ENCODE measurements at places on chromosomes 5 and 9.
A peak's percentile ranks its signal among the peaks of the same experiment; 100 is the strongest.

- no peak for DNase-seq
Observed at GRCh38 chr9:112575107-112575506, 88.5 kb downstream of the KIAA1958 start.

DNA sequence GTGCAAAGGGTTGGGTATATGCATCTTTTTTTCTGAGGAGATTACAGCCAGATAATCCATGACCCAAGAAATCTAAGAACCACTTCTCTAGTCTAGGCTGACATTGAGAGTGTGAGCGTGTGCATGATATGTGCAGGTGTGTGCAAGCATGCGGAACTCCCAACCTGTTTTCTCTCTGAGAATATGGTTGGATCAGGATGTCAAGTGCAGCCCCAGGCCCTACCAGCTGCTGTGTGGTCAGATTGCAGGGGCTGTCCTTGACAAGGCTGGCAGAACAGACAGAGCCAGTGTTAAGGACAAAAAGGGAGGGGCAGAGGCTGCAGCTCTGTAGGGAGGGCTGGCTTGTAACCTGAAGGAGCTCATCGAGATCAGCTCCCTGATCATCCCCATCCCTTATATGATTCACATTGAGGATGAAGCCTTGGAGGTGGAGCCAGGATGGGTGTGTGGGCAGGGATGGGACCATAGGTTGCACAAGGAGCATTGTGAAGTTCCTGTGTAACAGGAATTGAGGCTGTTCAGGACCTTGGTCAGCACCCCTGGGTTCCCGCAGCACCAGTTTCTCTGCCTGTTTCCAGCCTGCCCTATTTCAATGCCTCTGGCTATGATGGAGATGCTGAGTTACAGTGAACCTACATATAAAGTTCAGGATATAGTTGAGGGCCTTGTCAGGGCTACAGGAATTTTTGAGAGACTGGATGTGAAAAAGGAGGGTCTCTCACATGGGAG is 52.6 kb upstream of the ARAP3 start:
- peak; percentile 50 for DNase-seq

DNA sequence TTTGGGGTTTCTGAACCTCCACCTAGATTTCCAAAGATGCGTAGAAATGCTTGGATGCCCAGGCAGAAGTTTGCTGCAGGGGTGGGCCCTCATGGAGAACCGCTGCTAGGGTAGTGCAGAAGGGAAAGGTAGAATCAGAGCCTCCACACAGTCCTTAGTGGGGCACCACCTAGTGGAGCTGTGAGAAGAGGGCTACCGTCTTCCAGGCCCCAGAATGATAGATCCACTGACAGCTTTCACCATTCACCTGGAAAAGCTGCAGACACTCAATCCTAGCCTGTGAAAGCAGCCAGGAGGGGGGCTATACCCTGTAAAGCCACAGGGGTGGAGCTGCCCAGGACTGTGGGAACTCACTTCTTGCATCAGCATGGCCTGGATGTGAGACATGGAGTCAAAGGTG is 13.3 kb upstream of the HSDL2 start:
- DNase-seq: no peak

DNA sequence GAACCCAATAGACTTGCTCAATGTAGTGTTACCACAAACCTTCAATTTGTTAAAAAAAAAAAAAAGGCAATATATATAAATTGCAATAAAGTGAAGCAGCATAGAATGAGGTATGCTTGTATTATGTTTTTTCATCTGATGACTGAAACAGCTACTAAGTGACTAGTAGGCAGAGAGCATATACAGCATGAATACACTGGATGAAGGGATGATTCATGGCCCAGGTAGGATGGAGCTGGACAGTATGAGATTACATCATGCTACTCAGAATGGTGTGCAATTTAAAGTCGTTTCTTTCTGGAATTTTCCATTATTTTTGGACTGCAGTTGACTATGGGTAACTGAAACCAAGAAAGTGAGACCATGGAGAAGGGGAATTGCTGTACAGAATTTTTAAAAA is 161.2 kb downstream of the GNA14 start:
- DNase-seq: no peak

DNA sequence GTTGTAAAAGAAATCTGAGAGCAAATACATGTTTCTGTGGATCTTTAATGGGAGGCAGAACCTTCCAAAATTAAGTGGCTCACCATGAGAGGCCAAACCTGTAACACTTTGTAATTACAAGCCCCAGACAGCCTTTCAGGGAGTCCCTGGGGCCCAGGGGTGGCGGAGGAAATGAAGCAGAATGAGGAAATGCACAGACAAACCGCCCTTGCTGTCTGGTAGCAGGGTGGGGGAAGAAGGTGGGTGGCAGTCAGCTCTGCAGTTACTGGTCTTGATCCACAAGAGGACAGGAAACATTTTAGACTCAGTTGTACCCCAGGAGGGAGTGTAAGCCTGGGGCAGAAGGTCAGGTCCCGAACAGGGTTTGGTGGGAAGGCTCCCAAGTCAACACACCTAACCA is 6.5 kb downstream of the ARL14EPL start:
- DNase-seq: peak; percentile 90

DNA sequence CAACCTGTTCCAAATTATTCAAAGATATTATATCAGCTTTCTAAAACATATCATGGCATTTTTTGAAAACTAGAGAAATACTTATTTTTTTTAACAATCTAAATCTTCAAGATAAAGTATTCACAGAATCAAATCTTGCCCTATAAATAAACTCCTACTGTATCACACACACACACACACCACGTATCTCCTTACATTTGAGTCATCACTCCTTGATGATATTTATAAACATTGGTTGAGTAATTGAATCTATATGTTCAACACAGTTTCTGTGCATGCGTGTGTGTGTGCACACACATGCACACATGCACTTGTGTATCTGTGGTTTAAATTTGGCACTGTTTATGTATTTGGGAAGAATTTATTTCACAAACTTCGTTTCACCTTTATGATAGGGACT is 1716.4 kb downstream of the EFNA5 start:
- DNase-seq: no peak

DNA sequence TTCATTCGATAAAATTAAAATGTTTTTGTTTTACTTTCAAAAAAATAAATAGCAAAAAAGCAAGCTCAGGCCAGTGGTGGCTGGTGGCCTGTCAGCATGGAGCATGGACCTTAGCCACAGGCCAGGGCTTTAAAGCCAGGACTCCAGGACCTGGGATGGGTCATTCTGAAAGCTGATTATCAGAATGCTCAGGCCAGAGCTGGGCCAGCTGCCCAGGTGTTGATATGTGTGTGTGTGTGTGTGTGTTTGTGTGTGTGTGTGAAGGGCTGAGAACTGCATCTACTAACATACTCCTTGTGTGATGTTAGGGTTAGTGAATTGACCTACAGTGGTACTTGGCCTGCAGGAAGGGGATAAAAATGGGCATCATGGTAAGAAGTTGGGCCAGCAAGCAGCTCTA is 21.5 kb downstream of the PALM2AKAP2 start:
- DNase-seq: no peak

GRCh38 chr9:137331929-137332328 is 29.9 kb upstream of the NRARP start:
- DNase-seq: no peak

GRCh38 chr9:129334105-129334935 is 156.3 kb upstream of the IER5L start:
- peak; percentile 97 for DNase-seq

GRCh38 chr5:128974567-128974966 is 9.3 kb downstream of the SLC27A6 start:
- DNase-seq: no peak

GRCh38 chr5:43627028-43627427 is 24.0 kb downstream of the NNT start:
- DNase-seq: peak; percentile 78

- peak; percentile 40 for DNase-seq
Observed at GRCh38 chr9:4382722-4383317, 83.0 kb upstream of the GLIS3 start.

DNA sequence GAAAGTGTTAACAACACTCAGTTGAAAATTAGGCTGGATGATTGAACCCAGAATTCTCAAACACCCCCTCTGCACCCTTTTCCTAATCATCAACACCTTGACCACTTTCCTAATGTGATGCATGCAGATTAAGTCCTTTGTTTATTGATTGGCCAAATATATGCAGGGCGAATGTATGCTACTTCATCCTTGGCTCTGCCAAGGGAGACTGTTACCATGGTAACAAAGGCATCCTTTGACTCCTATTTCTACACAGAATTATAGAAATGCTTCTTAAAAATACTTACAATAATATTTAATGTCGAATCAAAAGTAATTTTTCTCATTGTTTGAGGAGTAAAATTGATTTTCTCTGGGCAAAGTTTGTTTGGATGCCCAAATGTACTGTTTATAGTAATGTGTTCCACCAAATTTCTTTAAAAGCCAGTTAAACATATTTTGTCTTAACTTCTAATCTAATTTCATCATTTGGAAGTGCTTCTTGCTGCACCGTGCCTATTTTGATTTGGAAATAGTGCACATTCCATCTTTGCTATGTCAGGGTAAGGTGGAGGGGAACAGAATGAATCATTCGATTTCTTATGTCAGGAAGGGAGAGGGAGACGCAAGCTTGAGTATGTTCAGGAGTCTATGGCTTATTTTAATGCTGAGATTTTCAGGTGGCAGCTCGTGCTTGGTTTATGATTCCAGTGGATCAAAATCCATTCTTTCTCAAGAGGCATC is 1384.3 kb upstream of the WWC1 start:
- DNase-seq: no peak

DNA sequence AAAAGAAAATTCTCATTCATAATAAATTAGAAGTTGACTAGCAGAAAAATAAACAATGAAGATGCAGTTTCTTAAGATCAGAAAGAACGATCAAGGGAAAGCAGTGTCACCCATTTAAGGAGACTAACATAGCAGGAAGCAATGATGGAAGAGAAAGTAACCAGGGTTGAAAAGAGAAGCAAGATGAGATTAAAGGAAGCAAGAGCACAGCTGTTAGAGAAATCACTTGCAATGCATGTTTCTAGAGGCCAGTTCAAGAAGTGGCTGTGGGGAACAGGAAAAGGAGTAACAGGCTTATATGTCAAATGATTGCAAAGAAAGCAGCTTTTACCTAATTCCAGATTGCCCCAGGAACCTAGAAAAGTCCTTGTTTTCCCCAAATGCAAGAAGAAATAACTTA is 46.8 kb upstream of the SLC1A1 start:
- DNase-seq: no peak

GRCh38 chr9:698954-699353 is 142.5 kb upstream of the DMRT1 start:
- no peak for DNase-seq

DNA sequence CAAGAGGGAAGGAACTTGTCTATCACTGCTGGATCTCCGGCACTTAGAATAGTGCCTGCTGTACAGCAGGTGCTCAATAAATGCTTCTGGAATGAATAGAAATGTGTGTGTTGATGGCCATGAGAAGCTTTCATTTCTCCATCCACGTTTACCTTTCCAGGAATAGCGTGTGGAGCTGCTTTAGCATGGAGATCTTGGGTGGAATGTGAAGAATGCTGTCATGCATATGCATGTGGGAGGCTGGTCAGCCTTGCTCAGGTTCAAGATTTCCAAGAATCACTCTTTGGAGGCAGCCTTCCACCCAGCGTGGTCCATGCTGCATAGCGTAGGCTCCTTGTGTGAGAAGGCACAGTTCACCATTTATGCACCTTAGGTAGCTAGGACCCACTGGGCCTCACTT is 19.2 kb downstream of the COL15A1 start:
- no peak for DNase-seq

DNA sequence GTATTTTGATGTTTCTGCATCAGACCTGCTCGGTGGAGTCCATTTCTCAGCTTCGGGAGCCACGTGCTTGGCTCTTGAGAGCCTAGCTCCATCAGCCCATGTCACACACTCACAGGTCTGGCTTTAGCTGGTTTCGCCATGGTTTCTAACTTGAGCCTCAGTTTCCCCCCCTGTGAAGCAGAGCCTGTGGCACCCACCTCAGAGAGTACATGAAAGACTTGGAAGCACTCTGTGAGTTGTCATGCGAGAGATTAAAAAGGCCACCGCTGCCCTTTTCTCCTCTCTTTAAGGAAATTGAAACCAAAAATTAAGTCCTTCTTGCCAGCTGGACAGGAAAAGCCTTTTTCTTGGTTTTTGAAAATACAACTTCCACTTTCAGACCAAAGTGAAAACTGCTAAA is 8.8 kb downstream of the TENT4A start:
- DNase-seq: no peak

- no peak for DNase-seq
Observed at GRCh38 chr5:172440486-172440885, 13.8 kb downstream of the SH3PXD2B start.

DNA sequence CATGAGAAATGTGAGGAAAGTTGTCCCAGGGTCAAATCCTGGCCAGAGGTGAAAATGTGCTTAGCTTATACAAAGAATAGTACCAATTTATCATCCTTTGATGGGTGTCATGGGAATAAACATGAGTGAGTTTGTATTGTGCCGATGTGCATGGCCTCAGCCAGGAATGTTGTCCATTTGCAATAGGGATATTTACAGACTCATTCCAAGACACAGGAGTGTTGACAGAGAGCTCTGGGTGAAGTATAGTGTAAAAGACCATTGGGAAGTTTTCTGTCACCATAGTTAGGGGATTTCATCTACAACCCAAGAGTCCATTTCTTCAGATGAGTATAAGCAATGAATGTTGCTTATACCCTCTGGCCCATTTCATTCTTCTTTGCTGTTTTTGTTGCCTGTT is 160.1 kb downstream of the DMAC1 start:
- DNase-seq: no peak

GRCh38 chr9:89879701-89880100 is 274.9 kb downstream of the GADD45G start:
- DNase-seq: no peak

DNA sequence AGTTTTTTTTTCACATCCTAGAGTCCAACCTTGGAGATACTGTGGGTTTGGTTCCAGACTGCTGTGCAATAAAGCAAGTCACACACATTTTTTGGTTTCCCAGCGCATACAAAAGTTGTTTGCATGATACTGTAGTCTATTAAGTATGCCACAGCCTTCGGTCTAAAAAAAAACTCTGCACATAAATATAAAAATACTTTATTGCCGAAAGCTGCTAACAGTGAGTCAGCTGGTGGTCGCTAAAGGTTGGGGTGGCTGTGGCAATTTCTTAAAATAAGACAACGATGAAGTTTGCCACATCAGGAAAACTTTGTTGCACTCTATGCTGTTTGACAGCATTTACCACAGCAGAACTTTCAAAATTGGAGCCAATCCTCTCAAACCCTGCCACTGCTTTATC is 37.4 kb downstream of the UBQLN1 start:
- no peak for DNase-seq

DNA sequence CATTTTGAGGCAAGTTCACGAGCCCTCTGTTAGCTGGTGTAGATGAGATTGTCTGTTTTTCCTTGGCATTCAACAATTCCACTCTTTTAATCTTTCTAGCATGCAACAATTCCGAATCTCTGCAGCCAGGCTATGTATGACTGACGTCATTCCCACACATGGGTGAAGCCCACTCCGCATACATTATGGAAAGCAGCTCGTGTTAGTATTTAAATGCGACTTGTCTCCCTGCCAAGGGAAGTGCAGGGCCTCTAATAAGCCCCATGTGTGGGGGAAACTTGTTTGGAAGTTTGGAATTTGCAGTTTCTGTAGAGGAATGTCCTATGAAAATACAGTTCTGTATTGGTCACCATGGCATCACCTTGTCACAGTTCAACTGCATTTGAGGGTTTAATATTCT is 146.0 kb upstream of the FBXL7 start:
- DNase-seq: no peak

Measured in NB4 (cell line).